Mucosa of descending colon (tissue), 3 donors: ENCODE measurements at places on chromosomes 4 and X. TPM values are rescaled to one million over a fixed set of nuclear protein-coding genes. Genes with fewer than 3 reads are reported as not detected.

DNA sequence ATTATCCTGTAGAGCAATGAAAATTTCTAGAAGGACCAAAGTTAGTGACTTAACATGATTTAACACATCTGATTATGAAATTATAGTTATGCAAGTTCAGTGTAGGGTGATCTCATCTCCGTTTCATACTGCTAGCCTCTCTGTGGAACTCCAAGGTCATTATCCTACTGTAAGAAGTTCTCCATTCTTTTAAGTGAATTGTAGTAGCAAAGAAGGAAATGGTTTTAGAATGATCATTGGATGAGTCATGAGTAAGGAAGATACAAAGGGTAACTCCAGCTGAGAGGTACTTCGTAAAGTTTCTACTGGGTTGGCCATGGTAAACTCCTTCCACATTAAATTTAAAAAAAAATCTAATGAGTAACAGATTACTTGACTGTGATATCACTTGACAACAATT is 215.0 kb upstream of the GIMD1 start:
- DNase-seq: no peak

DNA sequence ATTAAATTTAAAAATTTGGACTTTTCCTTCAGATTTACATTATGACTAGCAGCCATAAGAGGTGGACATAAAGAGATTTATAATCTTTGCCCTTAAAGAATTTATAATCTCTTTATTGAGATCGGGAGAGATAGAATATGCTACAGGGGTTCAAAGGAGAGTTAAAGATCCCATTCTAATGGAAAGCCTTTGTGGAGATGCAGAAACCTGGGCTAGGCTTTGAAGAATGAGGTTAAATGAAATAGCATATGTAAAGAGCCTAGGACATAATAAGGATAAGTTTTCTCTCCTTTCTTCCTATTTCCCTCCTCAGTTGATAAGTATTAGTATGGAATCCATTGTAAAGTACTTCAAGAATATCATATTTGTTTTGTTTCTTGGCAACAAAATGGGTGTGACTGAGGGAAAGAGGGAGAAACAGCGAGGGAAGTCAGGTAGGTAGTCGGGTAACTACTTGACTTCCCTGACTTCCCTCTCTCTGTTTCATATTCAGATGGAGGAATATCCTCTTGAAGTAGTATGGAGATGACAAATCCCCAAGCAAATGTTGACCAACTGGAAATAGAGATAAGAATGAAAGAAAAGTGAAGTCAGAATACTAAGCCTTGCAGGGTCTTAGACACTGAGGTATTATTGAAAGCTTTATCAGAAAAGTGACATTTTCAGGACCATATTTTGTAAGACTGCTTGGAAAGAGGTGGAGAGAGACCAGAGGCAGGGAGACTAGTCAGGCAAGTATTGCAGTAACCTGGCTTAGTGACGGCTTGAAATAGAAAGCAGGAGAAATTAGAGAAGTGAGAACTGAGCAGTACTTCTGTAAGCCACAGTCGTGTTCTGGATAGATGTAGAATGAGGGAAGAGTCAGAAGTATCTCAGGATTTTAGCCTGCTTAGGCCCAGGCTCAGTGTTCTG is 82.9 kb downstream of the PDLIM5 start:
- no peak for DNase-seq

DNA sequence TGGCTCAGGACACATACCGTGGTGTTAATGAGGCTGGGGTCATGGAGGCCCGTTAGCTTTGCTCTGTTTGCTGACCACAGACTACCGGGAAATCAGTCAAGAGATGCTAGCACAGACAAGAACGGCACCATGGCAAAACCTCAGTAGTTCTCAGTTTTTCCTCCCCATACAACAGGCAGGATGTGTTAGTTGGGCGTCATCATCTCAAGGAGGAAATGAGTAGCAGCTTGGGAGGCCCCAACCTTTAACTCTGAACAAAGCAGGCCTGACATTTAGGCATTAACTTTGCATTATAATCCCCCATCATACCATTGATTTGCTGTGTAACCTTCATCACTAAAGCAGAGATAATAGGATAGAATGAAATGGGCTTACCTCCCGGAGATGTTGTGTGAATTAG is 714.2 kb downstream of the RPA4 start:
- DNase-seq: no peak

DNA sequence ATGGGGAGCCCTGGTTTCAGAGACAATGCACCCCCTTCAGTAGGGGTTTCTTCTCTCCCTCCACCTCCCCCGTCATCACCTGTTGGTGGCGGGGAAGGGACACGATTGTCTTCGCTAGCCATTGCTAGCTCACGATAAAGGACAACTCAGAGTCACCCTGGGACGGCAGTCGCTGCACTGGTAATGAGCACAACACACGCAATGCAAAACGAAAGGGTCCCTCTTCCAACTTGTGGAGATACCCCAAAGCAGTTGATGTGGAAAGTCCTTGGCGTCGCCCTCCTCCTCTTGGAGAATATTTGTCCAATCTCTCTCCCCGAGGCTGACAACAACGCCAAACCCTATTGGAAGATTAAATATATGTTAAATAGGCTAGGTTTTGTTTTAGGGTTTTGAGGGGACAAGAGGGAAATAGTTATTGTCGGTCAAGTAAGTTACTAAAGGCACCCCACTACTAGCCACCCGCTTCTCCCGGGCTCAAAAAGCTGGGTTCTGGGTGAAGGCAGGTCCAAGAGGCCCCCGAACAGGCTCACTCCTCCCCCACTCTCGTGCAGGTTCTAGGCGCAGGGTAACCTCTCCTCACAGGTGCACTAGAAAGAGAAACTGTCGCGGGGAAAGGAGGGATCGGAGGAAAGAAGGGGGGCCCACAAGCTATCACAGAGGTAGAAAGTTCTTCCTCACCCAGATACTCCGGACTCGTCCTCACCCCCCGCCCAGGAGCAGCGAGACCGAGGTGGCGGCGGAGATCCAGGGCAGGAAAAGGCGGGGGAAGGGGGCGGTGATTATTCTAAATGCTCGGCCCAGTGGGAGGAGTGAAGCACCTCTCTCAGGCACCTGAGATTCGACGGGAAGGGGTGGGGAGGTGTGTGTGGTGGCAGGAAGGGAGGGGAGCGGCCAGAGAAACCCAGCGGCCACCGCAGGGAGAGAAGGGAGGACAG is at the start of gene LRBA:
Gene LRBA, minus strand, starts transcription at position 764 of the 938 bp plus-strand sequence. Its CDS starts 642 bp downstream, at position 122.
- DNase-seq: peak; percentile 91

DNA sequence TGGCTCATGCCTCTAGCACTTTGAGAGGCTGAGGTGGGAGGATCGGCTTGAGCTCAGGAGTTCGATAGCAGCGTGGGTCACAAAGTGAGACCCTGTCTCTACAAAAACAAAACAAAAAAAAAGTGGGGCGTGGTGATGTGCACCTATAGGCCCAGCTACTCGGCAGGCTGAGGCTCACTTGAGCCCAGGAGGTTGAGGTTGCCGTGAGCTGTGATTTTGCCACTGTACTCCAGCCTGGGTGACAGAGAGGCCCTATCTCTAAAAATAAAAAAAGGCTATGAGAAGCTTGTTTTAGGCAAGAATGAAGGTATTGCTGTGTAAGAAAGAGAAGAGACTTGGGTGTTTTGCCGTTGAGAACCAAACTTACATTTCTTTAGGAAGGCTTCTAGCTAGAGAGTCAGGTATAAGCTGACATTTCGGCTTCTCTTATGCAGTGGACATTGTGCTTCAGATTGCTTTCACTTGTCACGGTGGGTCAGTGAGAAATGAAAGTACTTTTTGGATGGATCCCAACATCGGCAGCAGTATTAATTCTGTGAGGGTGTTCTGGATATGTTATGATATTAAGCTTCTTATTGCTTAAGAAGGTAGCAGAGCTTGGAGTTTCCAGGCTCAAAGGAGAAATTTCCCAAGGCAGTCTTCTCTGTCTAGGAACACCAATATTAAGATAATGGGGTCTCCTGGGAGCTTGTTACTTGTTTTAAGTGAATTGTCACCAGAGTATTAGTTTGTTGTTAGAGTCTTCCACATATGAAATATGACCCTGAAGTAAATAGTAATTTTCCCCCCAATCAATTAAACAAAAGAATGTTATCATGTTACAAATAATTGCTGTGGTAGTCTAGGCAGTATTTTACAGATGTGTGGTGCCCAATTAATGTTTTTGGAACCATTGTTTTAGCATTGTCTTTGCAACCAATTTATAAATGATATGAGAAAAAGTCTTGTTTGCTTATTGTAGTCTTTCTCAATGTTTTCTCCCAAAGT is 17.6 kb downstream of the TMEM131L start:
- no peak for DNase-seq

- no peak for DNase-seq
Measured at GRCh38 chr4:24896056-24896455, 16.8 kb downstream of the CCDC149 start.

GRCh38 chr4:2953496-2953895 is 9.7 kb downstream of the NOP14 start:
- no peak for DNase-seq

DNA sequence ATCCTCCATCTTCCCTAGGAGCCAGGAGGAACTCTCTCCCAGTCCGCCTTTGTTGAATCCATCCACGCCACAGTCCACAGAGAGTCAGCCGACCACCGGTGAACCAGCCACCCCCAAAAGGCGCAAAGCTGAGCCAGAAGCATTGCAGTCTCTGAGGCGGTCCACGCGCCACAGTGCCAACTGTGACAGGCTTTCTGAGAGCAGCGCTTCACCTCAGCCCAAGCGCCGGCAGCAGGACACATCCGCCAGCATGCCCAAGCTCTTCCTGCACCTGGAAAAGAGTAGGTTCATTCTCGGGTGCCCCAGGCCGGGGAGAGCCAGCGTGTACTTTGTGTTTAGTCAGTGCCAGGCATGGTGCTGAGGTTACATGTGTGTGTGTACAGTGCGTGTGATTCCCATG is 7.4 kb downstream of the MSL3 start:
- DNase-seq: no peak

- no peak for DNase-seq
Measured at GRCh38 chrX:109440475-109440874, 41.4 kb downstream of the GUCY2F start.

DNA sequence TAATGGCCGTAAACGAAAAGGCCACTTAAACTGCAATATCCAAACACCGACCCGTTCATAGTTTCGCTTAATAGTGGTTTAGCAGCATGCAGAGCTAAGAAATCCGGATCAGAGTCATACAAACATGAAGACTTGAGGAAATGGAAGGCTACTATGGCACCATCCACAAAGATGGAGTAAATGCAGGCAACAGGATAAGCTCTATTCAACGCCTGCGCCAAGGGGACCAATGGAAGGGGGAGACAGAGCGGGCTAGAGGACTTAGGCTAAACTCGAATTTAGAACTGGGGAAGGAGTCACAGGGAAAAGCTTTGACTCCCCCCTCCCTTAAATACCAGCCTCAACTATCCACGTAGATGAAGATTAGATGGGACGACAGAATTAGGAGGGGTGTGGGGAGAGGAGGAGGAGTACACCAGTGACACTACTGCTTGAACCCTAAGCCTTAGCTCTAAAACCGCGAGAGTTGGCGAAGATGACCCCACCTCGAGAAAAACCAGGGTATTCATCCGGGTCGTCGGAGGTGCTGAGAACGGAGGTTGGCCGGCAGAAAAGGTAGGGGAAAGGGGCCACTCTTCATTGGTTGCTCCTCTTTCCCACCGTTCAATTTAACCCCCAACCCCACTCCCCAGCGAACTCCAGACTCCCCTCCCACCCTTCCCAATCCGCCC is 3.5 kb downstream of the HUWE1 start:
- DNase-seq: no peak

DNA sequence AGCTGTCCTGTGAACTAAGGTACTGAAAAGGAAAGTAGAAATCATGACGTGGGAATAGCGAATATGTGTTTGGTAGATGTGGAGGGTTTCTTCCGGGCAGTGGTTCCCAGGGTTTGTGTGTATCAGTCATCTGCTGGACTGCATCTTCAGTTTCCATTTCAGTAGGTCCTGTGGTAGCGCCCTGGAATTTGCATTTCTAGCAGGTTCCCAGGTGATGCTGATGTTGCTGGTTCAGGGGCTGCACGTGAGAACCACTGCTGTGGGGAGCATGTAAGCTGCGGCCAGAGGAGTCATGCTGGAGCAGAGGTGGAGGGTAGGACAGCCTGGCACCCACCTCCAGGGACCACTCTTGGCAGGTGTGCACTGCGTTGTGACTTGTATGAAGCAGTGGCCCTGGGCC is 47.1 kb downstream of the ARHGAP10 start:
- no peak for DNase-seq

DNA sequence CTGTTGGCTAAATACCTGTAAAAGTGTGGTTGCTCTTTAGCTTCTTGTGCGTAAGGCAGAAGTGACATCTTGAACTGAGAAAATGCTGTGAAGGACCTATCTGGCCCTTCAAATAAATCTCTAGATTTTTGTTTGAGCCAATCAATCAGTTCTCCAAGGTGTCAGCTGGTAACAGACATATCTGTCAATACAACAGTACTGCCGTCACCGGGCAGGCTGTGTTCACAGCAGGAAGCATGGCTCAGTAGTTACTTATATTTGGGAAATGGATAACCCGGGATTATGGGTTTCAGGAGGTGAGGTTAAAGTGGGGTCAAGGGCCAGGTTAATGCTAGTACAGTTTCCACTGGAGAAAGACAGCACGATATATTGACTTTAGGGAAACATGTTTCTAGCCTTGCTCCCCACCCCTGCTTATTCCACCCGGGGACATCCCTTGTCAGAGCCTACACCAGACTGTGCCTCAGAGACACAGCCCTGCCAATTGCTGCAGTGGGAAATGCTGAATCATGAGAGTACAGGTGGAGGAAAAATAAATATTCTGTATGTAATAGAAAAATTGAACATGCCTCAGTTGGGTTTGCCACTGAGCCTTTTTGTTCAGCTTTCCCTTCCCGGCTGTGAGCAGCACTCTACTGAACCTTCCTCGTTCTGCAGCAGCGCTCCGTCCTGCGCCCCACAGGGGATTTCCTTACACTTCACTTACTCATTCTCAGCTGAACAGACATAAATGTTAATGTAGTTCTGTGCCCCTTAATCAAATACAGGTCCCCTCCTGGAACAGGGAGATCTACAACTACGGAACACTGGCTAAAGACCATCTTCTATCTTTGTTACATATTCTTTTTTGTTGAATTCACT is 121.1 kb downstream of the MGST2 start:
- DNase-seq: no peak

- no peak for DNase-seq
Measured at GRCh38 chr4:32790803-32791202, 2070.6 kb downstream of the PCDH7 start.

DNA sequence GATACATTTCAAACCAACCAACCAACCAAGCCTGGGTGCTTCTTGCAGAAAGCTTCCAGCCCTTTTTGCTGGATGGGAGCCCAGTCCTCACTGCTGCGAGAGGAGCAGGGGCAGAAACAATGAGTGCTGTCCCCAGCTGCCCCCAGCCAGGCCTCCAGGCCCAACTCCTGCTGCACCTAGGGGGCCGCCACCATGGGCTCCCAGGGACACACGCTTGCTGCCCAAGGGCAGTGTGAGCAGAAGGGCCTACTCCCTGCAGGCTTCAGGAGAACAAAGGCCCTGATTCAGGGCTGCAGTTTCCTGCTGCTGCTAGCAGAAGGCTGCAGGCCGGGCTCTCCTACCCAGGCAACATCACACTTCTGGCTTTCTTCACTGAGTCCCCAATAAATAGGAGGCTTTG is 37.7 kb upstream of the ENPP6 start:
- no peak for DNase-seq

GRCh38 chr4:48902266-48902665 is 4.3 kb downstream of the OCIAD2 start:
- DNase-seq: no peak

- no peak for DNase-seq
Measured at GRCh38 chr4:140351093-140352075, 22.1 kb upstream of the SCOC start.

- no peak for DNase-seq
Measured at GRCh38 chr4:158714937-158715336, 8.3 kb downstream of the PPID start.

- DNase-seq: no peak
Measured at GRCh38 chr4:140644470-140645185, 75.9 kb upstream of the UCP1 start.

The CTAG1A gene
- not detected for total RNA-seq

The TGIF2LX gene
- not detected for total RNA-seq

The MCTS1 gene
- total RNA-seq: 35.0 TPM

The SHROOM2 gene
- 11.5 TPM for total RNA-seq

The GYG2 gene
- total RNA-seq: 3.5 TPM
